ENCODE measurements at places on chromosomes 12 and 14.

GRCh38 chr14:64544607-64545312, 4.2 kb downstream of the HSPA2 start:
- DNase-seq: no peak

DNA sequence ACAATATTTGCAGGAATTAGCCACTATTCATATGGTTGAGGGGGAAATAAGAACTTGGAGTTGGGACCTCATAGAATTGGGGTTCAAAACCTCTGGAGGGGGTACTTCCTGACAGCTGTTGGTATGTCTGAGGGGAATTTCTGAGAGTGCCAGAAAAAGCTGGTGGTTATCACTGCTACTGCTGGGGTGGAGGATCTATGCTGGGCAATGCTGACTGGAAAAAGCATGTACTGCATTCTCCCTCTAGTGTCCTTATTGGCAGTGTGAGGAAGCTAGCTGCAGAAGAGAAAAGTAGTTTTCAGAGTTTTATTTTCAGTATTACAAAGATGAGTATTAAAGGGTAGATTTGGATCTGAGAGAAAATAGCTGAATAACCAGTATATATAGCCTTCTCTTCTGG, 88.8 kb downstream of the FUT8 start:
- no peak for DNase-seq

DNA sequence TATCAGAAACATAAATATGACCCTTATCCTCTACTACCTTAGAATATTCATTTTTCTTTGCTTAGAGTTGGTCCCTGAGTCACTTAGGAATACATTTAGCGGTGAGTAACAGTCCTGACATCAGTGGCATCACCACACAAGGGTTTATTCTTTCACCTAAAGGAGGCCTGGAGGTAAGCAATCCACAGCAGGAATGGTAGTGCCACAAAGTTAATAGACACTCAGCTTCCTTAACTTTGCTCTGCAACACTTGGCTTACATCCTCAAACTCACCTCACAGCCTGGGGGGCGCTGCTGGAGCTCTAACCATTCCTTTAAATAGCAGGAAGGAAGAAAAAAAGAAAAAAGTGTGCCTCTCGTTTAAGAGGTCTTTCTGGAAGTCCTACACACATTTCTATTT, 29.1 kb downstream of the BBOF1 start:
- no peak for DNase-seq

GRCh38 chr12:57474862-57475261, 4.8 kb downstream of the ARHGAP9 start:
- DNase-seq: no peak

DNA sequence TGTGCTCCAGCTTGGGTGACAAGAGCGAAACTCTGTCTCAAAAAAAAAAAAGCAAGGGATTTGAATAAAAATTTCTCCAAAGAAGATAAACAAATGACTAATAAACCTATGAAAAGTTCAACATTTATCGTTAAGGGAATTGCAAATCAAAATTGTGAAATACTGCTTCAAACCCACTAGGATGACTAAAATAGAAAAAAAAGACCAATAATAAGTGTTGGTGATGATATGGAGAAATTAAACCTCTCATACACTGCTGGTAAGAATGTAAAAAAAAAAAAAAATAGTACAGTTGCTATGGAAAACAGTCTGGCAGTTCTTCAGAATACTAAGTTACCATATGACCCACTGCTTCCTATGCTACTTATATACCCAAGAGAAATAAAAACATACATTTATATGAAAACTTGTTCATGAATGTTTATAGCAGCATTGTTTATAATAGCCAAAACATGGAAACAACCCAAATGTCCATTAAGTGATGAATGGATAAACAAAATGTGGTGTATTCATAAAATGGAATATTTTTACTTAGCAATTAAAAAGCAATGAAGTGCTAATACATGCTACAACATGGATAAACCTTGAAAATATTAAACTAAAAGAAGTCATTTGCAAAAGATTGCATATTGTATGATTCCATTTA, 39.4 kb upstream of the TMPRSS12 start:
- no peak for DNase-seq

Measured in RWPE2 (cell line).